ENCODE measurements at places on chromosomes 6 and 20. TPM values are rescaled to one million over a fixed set of nuclear protein-coding genes. Genes with fewer than 3 reads are reported as not detected.

Gene LHFPL5
- polyA plus RNA-seq, result not detected

Gene CNR1
- 5.7 TPM for polyA plus RNA-seq

Gene VGLL2
- not detected for polyA plus RNA-seq

Gene CLPSL2
- not detected for polyA plus RNA-seq

Gene B3GAT2
- polyA plus RNA-seq, result 0.04 TPM

Gene SDHAF4
- 12.8 TPM for polyA plus RNA-seq

Gene HAO1
- polyA plus RNA-seq, result not detected

Gene KIFC1
- 3.7 TPM for polyA plus RNA-seq

Gene MRAP2
- polyA plus RNA-seq, result 3.5 TPM

DNA sequence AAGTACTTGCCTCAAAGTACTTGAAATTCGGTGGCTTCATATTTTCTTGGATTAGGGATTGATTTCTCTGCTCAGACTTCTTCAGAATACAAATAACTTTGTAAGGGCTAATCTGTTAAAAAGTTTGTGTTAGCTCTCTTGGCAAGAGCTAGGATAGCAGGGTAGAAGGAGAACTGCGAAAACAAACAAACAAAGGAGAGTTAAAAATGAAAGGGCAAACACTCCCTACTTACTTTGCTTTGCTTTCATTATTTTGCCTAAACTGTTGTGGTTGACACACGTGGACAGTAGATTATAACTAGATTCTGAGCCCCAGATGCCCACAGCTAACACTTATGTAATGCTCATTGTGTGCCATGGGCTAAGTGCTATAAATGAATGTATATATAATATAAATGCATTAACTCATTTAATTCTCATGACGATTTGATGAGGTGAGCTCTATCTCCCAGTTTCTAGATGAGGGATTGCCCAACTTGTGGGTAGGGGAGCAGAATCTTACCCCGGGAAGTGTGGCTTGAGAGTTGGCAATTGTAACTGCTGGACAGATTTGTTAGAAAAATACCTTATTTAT, 48.7 kb downstream of the EYA4 start:
- DNase-seq, result no peak

- DNase-seq, result no peak
These were observed 338.1 kb downstream of the PRKN start for GRCh38 chr6:162389343-162390085.

GRCh38 chr6:15166121-15166520, 79.7 kb upstream of the JARID2 start:
- peak; percentile 3 for DNase-seq

DNA sequence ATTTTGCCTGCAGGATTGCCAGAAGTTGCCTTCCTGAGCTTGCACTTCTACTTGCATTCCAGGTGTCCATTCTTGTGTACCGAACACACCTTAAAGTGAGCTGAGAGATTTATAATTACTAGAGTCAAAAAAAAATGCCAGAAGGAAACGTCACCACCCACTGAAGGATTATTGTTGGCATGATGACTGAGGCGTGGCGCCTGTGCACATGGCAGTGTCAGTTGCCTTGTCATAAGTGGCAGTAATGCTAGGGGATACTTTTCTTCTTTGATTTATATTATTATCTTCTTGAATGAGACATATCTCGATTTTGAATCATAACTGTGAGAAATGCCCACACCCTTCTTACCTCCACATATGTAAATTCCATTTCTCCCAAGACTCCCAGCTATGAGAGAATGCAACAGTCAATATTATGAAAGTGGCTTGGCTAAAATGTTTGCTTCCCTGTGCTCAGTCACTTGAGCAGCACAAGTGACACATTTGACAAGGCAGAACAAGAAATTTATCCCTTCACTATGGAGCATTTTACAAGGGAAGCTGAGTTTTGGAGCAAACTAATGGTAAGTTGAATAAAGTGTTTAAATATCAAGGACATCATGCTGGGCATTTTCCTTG, 149.5 kb upstream of the SASH1 start:
- no peak for DNase-seq

GRCh38 chr6:121093928-121094327, 240.4 kb downstream of the TBC1D32 start:
- DNase-seq, result no peak

GRCh38 chr20:8394308-8394945, 262.4 kb downstream of the PLCB1 start:
- no peak for DNase-seq

DNA sequence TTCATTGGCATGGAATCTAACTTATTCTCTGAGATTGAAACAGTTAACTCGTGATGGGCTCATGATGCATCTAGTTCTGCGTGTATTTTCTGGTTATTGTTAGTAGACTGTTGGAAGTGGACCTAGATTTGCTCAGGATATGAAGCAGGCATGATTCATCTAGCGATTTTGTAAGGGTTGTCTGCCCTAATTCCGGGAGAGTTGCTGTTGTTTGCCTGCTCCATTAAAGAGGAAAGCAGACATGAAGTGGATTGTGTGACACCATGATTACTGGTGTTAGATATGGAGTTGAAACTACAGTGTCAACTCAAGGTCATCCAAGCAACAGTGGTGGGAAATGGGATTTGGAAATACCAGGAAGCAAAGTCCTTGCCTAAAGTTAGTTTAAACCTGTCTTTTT, 41.0 kb downstream of the SOX4 start:
- DNase-seq, result no peak

GRCh38 chr6:148179786-148180185, 162.9 kb upstream of the SASH1 start:
- DNase-seq, result no peak

GRCh38 chr6:19892260-19892659, 55.1 kb downstream of the ID4 start:
- no peak for DNase-seq

- DNase-seq, result no peak
These were observed 323.7 kb downstream of the THBS2 start for GRCh38 chr6:168929871-168930450.

DNA sequence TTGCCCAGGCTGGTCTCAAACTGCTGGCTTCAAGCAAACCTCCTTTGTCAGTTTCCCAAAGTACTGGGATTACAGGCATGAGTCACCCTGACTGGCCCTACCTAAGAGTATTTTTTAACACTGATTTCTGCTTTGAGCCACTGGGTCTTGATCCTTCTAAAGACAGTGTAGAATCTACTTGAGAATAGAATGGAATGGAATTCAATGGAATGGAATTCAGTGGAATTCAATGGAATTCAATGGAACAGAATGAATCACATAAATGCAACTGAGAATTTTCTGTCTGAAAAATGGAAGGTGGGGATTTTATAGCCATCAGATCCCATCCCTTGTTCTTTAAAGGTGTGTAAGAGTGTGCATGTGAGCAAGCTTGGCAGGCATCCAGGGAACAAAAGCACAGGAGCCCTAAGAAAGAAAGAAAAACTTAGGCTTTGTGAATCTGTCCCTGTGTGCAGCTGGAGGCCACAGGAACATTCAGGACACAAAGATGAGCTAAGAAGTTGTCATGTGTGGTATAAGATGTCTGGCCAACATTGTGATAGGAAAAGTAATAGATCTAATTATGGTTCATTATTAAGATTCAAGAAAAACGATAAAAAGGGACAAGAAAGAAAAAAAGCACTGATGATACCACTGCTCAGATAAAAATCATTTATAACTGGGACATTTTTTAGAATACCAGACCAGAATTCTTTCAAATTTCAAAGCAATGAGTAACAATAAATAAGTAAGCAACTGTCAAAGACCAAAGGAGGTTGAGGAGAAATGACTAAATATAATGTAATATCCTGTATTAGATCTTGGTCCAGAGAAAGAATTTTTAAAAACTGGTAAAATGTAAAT, 681.0 kb upstream of the GJE1 start:
- no peak for DNase-seq

DNA sequence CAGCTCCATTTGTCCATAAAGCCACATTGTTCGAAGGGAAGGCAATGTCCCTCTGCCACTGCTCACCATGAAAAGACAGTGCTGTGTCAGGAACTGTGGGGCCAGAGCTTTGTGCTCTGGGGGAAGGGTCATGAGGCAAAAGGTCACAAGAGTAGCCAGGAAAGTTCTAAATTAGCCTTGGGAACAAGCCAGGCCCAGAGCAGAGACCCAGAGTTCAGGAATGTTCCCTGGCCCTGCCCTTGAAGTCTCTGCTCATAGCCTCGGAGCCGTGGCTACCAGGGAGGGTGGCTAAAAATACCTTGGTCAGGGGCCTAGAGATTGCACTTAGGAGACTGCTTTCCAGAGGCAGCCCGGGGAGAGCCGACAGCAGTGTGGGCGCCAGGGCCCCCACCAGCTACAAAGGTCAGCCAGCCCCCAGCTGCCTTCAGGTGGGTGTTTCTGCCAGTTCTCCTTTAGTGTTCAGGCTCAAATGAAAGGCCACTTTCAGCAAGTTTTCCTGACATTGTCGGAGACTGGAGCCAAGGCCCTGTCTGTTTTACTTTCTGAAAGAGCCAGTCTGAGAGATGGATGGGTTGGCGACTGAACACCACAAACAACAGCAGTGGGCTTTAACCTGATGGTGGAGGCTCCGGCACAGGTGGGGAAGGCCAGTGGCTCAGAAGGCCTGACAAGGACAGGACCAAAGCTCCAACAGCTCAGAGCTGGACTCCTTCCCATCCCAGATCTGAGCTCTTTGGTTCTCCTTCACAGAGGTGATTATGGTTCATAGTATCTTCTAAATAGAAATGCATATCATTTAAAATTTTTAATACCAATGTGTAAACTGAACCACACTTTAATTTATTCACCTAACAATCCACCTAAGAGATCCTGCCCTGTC, 76.2 kb downstream of the CDH26 start:
- DNase-seq, result no peak

GRCh38 chr6:137282254-137282653, 63.1 kb upstream of the IFNGR1 start:
- no peak for DNase-seq

DNA sequence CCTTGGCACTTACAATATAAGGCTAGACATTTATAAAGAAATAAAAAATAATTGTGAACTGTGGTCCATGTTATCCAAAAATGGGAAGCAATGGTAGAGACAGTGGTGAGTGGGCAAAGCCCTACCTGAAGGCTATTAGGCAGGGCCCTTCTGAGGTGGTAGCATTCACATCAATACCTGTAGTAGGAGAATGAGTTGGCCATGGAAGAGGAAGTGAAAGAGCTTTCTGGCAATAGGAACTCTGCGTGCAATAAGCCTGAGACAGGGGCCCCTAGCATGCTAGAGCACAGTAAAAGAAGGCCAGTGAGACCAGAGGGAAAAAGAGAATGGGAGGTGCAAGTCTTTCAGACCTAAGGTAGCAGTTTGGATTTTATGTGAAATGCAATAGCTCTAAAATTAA, 754.5 kb downstream of the PTPRT start:
- DNase-seq, result no peak

DNA sequence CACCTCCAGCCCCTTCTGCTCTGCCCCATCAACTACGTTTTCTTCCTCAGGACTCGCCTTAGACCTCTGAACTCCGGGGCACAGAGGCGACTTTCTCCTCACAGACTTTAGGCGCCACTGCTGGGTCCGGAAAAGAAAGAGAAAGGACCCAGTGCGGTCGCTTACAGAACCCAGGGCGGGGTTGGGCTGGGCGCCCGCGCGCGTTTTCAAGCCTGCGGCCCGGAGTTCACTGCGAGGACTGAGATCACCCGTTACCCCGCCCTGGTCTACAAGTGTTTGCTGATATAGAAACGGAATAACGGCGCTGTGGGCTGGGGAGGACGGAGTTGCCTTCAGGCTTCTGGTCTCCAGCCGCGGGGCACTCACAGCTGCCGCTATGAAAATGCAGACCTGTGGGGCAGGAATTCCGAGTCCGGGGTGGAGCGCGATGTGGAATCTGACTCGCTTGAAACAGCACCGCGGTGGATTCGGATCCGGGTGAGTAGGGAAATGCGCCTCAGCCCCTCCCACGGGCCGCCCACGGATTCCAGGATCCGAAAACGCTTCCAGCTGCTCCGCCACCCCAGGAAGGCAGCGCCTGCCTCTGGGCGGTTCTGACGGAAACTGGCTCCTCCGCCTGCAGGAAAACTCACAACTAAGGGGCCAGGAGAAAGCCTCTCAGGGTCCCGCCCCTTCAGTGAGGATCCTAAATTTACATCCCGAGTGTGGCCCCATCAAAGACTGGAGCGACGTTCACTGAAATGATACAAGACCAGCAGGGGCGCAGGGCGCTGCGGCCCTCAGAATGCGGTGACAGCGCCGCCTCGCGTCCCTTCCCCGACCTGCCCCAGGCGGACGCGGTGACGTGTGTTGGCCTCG, 29.4 kb downstream of the HLA-F start:
- DNase-seq, result peak; percentile 98

DNA sequence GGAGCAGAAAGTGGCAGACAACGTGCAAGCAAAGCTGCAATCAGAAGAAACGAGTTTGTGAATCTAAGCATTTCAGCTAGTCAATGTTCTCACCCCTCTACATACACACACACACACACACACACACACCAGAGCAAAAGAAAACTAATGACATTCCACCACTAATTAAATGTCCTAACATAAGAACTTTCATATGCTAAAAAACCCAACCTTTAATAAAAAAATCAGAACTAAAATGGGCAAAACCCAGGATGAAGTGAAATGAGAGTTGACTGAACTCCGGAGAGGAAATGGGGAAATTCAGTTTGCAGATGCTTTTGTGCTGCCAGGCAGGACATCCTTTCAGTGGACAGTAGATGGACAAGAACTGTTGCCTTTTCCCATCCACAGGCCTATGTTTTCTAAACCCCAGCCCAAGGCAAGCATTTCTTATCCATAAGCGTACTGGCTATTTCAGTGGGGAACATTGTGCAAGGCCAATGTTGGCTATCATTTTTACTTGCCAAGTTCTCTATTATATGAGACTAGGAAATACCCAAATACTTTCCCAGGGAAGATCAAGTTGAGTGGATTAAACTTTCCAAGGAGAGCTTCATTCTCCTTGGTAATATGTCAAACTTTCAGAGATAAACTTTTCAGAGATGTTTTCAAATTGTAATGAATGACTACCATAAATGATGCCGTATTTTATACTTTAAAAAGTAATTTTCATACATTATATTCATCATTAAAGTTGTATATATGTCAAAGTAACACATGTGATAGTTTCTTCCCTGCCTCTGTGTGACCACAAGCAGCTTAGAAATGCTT, 27.3 kb downstream of the RIN2 start:
- DNase-seq, result no peak

DNA sequence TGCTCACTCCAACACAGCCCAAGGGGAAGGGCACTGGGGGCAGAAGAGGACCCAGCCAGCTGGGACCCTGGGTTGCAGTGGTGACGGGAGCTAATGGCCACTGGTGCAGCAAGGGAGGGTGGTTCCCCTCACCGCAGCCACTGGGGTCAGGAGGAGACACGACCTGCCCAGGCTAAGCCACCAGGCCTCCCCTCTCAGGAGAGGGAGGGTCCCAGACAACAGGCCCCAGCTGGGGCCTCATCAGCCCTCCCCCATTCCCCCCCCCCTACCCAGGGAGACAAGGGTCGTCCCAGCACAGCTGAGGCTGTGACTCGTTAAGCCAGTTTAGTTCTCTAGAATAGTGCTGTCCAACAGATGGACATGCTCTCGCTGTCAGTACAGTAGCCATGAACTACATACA, 17.3 kb upstream of the MATN4 start:
- DNase-seq, result no peak

- DNase-seq, result peak; percentile 25
These were observed 17.9 kb downstream of the RRBP1 start for GRCh38 chr20:17664025-17664633.

Data from spleen (tissue), 13 donors.